ENCODE measurements at places on chromosomes 5 and 9. TPM values are rescaled to one million over a fixed set of nuclear protein-coding genes. Genes with fewer than 3 reads are reported as not detected.

RNF130 gene
- total RNA-seq: 19.6 TPM

PCDHGB6 gene
- total RNA-seq: 0.89 TPM

SPATA31A6 gene
- total RNA-seq: not detected

TRIM32 gene
- total RNA-seq: 17.0 TPM

SHISAL2B gene
- total RNA-seq: not detected

KIAA1191 gene
- 104 TPM for total RNA-seq

PCDHGA4 gene
- total RNA-seq: 2.1 TPM

PDLIM4 gene
- 84.2 TPM for total RNA-seq

BASP1 gene
- 138 TPM for total RNA-seq

MAN1B1 gene
- total RNA-seq: 133 TPM

IGFBPL1 gene
- total RNA-seq: not detected

TNPO1 gene
- total RNA-seq: 314 TPM

ANAPC2 gene
- total RNA-seq: 10.7 TPM

TMEM232 gene
- 1.2 TPM for total RNA-seq

ZNF483 gene
- 1.4 TPM for total RNA-seq

C9orf50 gene
- not detected for total RNA-seq

MCIDAS gene
- total RNA-seq: not detected

SLC25A48 gene
- total RNA-seq: not detected
